ENCODE measurements at places on chromosomes 5 and 9.

GRCh38 chr9:69946800-69947437, 96.7 kb upstream of the MAMDC2 start:
- DNase-seq = no peak

DNA sequence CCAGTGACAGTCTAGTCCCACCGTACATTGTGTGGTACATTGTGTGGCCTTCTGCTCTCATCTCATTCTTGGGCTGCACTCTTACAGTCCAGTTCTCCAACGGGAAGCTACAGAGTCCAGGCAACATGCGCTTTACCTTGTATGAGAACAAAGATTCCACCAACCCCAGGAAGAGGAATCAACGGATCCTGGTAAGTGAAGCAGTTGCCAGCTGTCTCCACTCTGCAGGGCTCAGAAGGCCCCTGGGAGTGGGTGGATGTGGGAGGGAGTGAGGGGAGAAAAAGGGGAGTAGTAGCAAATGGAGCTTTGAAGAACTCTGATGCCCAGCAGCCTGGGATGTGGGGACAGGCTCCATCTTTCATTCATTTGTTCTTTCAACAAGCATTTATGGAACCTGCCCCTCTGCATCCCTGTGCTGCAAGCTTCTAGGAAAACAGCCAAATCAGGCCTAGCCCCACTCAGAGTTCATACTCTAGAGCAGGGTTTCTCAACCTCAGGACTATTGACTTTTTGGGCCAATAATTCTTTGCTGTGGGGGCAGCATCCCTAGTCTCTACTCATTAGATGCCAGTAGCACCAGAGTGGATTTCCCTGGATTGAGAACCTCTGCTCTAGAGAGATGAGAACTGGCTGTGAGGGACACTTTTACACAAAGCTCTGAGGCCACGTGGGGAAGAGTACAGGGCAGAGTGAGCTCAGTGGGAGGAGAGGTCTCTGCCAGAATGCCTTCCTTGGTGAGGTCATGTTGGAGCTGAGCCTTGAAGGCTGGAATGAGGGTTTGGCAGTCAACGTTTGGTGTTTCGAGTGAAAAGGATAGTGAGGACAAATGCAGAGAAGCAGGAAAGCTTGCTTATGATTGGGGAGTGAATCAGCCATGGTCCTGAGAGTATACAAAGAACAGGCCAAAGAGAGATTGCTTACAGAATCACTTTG, 1.1 kb downstream of the POLR1E start:
- DNase-seq = no peak

GRCh38 chr5:82886911-82887310, 190.3 kb downstream of the TMEM167A start:
- no peak for DNase-seq

- no peak for DNase-seq
Observed at GRCh38 chr5:154408811-154409210, 37.0 kb upstream of the SAP30L start.

- no peak for DNase-seq
Observed at GRCh38 chr5:157366741-157367674, 93.0 kb upstream of the NIPAL4 start.

- no peak for DNase-seq
Observed at GRCh38 chr5:161387121-161387520, 159.4 kb downstream of the GABRB2 start.

DNA sequence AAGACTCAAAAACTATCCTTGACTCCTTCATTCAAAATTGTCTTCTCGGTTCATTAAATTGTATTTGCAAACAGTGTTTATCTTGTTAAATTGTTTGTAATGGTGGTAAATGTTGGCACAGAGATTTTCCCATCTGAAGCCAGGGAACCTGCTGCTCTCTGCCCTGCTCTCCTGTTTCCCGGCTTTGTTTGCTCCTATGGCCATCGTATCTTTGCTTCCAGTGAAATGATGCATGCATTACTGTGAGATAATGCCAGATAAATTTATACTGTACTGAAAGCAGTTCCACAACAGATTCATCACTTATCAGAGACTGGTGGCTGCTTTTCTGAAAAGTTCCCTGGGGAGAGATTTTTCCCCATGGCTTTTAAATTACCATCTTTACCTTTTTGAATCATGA, 81.4 kb downstream of the CD180 start:
- no peak for DNase-seq

- DNase-seq = no peak
Observed at GRCh38 chr9:71858812-71859211, 52.2 kb downstream of the ABHD17B start.

GRCh38 chr9:93586290-93587057, 10.1 kb downstream of the PHF2 start:
- DNase-seq = no peak

DNA sequence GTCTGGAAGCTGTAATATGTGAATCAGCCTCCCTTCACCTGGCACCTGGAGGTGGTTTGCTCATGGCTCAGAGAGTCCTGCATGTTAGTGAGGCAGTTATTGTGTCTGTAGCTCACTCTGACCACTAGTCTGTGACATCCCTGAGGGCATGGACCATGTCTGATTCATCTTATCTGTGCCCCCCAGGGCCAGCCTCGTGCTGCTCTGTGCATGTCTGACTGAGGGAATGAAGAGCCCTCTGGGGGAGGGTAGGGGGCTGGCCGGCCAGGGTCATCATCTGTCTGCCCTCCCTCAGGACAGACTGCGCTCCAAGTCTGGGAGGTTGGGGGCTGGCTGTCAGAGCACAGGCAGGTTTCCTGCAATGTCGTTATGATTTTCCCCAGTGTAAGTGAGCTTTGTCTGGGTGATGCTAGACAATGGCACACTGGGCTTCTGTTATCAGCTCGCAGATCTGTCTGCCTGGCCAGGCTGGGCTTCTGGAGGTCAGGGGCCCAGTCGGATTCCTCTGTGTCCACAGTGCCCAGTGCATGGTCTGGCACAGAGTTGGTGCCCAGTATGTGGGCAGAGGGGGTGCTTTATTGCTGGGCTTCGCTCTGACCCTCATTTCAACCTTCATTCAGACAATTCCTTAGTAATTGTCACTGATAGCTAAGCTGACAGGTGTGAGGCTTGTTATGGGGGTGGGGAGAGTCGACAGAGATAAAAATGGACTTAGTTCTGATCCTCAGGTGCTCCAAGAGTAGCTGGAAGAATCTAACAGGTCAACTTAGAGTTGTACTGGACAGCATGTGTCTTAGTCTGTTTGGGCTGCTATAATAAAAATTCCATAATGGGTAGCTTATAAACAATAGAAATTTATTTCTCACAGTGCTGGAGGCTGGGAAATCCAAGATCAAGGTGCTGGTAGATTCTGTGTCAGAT, 85.7 kb upstream of the SHB start:
- no peak for DNase-seq

All from effector CD4-positive, alpha-beta T cell (primary cell).